ENCODE measurements at places on chromosomes 6 and 20. TPM values are rescaled to one million over a fixed set of nuclear protein-coding genes. Genes with fewer than 3 reads are reported as not detected.

DNA sequence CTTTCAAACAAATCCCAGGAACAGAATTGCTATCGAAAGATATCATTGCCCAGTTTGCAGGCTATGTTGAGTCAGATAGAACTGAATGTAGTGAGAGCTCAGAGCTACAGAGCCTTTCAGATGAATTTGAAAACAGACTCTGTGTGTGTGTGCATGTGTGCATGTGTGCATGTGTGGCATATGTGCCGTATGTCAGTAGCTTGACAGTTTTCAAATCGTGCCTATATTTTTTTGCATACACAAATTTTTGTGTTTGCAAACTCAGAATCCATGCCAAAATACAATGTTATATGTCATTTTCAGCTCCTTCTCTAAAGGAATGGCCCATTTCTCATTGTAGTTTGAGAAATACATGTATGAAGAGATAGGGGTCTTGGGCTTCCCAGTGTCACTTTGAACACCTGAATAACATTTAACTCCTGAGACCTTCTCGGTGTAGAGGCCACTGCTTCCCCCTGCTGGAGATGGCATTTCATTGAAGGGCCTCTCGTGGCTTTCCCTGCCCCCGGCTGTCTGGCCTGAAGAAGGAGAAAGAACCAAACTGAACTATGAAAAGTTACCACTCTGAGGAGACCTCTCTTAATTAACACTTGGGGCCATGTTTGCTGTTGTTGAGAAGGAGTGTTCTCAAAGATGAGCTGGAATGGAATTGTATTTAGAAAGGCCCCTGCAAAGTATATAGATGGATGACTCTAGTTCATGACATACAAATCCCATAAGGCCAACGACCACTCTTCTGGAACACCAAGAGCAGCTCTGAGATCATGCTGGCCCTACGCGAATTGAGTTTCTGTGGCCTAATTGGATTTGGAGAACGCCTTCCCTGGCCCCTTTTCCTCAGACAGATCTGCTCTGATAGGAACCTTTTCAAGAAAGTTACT lies 58.7 kb downstream of the VAPB start:
- DNase-seq, result no peak

- no peak for DNase-seq
These were observed 535.1 kb downstream of the UTRN start for GRCh38 chr6:144820270-144820669.

- DNase-seq, result no peak
These were observed 5.3 kb upstream of the MOG start for GRCh38 chr6:29651413-29652197.

GRCh38 chr6:24744911-24745310 lies 26.0 kb upstream of the C6orf62 start:
- DNase-seq, result no peak

GRCh38 chr20:3115190-3116107 lies 30.9 kb upstream of the AVP start:
- DNase-seq, result no peak

- DNase-seq, result no peak
These were observed 420.5 kb upstream of the SULF2 start for GRCh38 chr20:48205786-48206185.

GRCh38 chr20:19756761-19757486 lies 1.1 kb upstream of the RIN2 start:
- no peak for DNase-seq

DNA sequence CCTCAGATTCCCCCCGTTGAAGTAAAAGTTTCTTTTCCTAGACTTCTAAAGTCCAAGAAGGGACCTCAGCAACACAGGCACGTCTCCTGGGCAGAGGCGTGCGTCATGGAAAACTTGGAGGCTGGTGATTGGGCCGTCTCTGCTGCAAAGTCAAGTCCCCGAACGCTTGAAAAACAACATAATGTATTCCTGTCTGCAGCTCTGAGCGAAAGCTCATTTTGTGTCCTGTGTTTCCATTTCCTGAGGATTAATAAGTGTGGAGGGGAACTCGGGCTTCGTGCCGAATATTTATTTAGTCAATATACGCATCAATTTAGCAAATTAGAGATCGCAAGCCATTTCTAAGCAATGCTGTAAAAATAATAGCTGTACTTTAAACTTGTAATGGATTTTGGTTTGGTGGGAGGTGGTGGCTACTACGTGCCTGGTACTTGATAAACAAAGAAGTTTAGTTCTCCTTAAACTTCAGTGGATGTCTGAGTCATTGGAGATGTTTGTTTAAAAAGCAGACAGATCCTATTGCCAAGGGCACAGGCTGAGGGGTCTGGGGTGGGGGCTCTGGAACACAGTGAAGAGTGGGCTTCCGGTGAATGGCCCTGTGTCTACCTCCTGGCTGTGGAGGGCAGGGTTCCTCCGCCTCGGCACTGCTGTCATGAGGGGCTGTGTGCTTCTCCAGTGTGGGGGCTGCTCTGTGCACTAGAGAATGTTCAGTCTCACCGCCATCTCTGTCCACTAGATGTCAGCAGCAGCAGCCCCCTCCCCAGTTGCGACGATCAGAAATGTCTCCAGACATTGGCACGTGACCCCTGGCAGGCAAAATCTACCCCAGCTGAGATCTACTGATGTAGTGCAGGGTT lies 21.8 kb downstream of the PCK1 start:
- no peak for DNase-seq

DNA sequence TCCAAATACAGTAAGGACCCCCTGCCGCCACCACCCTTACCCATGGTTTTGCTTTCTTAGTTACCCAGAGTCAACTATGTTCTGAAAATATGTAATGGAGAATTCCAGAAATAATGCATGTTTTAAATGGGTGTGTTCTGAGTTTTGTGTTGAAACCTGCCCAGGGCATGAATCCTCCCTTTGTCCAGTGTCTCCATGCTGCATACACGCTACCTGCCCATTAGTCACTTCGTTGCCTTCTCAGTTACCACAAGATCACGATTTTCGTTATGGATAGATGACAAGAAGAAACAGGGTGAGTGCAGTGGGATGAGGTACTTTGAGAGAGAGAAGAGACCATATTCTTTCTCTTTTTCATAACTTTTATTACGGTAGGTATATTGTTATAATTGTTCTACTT lies 10.6 kb downstream of the FARS2 start:
- no peak for DNase-seq

DNA sequence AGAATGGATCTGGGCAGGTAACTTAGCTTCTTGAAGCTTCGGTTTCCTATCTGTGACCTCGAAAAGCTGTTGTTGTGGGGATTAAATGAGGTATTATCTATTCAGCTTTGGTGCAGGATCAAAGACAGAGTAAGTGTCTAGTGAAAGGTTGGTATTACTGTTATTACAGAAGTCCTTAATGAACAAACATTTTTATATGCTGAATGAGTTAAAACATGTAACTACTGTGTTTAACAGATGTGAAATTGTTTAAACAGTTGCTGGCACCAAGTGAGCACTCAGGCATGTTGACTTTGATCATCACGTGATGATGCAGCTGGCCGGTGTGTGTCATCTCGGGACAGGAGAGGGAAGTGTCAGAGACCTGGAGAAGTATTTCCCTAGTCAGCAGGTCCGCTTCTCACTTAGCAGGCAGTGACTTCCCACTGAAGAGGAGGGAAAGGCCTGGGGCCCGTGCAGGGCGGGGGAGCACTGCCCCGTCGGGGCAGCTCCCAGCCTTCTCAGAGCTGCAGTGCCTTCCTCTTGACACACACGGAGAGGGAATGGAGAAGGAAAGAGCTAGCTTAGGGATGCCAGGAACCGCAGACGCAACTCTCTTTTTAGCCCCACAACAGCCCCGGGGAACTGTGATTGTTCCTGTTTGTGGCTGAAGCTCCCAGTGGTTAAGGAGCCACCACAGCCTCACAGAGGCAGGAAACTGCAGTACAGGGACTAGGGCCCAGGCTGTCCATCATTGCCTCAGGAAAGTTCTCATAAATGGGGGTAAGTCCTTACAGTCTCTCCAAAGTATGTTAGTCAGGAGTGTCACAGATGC lies 18.0 kb downstream of the TUBB2A start:
- no peak for DNase-seq

DNA sequence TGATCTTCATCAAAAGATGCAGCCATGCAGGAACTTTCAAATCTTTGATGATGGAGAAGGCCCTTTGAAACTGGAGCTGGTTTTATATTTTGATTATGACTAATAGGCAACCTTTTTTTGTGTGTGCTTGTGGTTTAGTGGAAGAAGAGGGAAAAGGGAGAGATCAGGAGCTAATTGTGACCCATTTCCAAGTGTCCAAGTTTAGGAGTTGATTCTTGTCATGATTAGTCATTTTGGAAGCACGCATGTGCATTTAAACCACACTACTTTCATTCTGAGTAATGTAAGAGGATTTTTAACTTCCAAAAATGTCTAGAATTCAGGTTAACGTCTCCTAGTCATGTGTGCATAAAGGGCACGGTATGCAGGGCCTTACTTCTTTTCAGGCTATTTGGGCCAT lies 3.5 kb downstream of the FOXO3 start:
- DNase-seq, result no peak

Gene CST7
- total RNA-seq, result 6.1 TPM

Gene SH3BGRL2
- 64.3 TPM for total RNA-seq

Gene CCDC167
- total RNA-seq, result 41.5 TPM

Gene PROKR2
- total RNA-seq, result not detected

Gene LST1
- total RNA-seq, result 5.1 TPM

Gene E2F1
- total RNA-seq, result 3.0 TPM

Data from esophagus squamous epithelium (tissue), 5 donors.